ENCODE measurements at places on chromosomes 2 and 18.

DNA sequence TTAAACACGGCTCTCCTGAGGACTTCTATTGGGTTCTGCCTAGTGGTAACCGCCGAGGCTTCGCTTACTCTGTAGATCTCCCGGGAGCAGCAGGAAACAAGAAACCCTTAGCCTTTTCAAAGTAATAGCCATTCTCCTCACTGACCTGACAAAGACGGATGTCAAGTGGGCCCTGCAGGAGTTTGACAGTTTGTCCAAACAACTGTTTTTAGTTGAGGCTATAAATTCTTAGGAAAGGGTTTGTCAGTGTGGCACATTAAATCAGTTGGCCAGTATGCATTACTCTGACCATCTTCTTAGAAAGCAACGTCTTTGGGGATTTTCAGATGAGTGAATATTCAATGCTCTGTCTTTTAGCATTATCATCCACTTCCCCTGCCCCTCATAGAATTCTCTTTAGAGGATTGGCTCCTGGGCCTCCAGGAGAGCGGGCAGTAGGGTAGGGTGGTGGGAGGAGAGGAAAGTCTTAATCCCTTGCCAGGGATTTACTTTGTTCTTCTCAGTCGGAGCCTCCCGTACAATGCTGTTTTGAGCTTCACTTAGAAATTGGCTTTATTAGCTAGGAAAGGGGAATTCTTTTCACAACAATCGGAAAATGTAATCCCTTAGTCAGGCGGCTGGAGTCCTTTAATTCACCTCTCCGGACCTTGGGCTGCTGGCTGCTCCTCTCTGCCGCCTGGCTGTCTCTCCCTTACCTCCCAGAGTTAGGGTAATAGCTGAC is 13.3 kb upstream of the C18orf32 start:
- DNase-seq: no peak

DNA sequence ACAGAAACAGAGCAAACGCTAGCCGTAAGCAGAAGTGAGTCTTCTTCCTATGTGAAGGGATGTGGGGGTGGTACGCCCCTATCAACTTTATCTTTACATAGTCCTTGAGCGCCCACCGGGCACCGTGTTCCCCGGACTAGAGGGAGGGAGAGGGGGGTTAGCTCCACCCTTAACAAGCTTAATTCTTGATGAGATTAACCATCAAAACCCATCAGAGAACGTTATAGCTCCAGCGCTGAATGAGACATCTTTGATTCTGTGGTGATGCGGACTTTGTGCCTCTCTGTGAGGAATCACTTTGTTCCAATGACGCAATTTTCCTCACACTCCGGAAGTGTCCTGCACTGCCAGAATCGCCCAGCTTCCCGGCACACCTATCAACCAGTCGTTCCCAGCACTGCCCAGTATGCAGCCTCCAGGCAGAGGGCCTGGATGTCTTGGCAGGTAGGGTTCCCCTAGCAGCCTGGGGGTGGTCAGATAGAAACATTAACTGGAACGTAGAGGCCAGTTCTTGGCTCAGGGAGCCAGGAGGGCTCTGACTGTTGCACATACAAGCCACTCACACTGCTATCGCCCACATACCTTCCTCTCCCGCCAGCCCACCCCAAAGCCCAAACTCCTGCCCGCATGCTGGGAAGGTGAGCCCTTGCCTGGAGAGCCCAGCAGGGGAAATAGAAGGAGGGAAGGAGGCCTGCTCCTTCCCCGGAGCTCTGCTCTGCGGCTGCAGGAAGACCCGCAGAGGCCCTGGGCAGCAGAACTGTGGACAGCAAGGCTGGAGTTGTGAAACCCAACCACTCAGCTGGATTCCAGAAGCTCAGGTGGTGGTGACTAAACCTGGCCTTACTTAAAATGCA is 1.9 kb upstream of the ODC1 start:
- no peak for DNase-seq

DNA sequence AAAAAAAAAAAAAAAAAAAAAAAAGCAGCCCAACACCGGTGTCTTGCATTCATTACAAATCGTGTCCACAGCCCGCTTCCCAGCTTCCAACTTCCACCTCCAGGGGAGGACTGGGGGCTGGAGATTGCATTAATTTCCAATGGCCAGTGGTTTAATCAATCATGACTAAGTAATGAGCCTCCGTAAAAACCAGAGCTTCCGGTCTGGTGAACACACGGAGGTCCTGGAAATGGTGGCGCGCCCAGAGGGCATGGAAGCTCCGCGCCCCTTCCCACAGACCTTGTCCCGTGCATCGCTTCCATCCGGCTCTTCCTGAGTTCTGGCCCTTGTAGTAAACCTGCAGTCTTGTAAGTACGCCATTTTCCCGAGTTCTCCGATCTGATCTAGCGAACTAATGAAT is 43.6 kb downstream of the EEF1B2 start:
- no peak for DNase-seq

DNA sequence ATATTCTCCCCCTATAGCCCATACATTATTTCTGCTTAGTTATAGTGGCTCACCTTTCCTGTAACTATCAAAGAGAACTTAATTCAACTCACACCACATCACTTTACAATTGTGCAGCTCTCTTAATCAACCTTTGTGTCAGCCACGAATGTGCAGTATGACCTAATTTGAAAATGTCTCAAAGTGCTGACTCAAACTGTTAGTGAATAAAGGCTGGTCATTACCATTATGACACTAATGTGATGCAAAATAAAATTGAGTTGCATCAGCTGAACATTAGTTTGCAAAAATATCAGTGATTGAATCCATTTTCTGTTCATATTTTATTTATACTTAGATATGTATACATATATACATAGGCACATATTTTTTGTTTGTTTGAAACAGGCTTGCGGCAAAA is 251.8 kb downstream of the MEIS1 start:
- DNase-seq: no peak

GRCh38 chr2:84631047-84631446 is 114.7 kb downstream of the DNAH6 start:
- DNase-seq: no peak

GRCh38 chr18:2070631-2071030 is 500.7 kb downstream of the METTL4 start:
- DNase-seq: no peak

- DNase-seq: no peak
Observed at GRCh38 chr2:224196810-224197209, 157.7 kb upstream of the SERPINE2 start.

GRCh38 chr2:132415915-132416722 is 486 bp upstream of the GPR39 start:
- peak; percentile 65 for DNase-seq

DNA sequence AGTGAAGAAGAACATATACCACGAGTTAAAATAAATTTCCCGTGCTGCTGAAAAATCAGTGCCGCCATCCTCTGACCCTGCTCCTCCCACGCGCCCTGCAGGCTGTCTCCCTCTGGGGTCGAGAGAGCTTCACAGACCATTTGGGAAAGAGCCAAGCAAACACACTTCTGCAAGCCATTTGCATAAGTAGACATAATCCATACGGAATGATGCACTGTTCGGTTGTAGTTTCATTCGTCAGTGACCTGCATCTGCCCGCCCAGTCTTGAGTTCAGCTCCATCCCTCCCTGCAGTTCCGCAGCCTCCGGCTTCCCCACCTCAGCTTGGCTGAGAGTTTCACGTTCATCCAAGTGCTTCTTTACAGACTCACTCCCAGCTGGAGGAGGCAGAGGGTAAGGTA is 69.6 kb downstream of the TRAPPC12 start:
- no peak for DNase-seq

- no peak for DNase-seq
Observed at GRCh38 chr18:34918856-34919255, 122.4 kb upstream of the MAPRE2 start.

DNA sequence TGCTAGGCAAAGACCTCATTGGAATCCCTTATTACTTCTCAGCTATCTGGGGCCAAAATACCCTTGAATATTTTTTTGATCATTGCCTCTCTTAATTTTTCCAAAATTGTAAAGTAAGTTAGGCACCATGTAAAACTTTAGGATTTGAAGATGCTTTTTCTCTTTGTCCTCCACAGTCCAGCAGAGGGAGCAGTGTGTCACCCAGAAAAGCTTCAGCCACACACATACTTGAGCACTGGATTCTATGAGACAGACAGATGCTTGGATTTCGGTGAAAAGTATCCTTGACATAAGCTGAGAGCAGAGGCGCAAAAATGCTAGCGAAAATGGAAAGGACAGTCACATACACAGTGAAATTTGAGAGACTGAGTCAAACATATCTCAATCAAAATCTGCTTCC is 74.7 kb upstream of the KCNJ3 start:
- no peak for DNase-seq

- peak; percentile 84 for DNase-seq
Observed at GRCh38 chr2:96801005-96801785, 14.9 kb upstream of the CNNM3 start.

DNA sequence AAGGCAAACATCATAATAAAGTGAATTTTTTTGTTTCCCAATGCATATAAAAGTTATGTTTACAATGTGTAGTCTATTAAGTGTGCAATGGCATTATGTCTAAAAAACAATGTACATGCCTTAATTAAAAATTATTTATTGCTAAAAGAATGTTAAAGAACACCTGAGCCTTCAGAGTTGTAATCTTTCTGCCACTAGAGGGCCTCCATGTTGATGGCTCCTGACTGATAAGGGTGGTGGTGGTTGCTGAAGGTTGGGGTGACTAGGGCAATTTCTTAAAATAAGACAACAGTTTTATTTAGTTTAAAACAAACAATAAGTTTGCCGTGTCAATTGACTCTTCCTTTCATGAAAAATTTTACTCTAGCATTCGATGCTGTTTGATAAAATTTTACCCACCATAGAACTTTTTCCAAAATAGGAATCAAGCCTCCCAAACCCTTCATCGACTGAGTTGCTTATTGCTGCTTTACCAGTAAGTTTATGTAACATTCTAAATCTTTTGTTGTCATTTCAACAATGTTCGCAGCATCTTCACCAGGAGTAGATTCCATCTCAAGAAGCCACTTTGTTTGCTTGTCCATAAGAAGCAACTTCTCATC is 32.3 kb downstream of the MAP3K2 start:
- no peak for DNase-seq

DNA sequence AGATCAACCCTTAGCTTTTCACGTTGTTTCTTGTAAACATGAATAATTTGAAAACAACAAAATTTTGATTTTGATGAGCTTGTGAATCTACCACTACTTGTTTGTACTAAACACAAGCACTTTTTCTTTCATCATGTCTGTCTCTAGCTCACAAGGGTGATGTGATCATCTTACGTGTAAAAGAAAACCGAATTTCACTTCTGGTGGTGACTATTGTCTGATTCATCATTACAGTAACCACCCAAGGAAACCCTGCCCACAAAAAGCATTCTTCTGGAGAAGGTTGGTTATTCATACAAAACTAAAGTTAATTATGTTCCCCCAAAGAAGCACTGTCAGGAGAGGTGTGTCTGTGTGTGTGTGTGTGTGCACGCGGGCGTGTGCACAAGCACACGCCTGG is 285.4 kb downstream of the ZNF516 start:
- no peak for DNase-seq

- DNase-seq: no peak
Observed at GRCh38 chr2:83595926-83596325, 863.2 kb downstream of the SUCLG1 start.

GRCh38 chr18:26719896-26720295 is 145.6 kb downstream of the AQP4 start:
- DNase-seq: no peak

- DNase-seq: no peak
Observed at GRCh38 chr2:18585526-18585925, 3.8 kb downstream of the NT5C1B start.

DNA sequence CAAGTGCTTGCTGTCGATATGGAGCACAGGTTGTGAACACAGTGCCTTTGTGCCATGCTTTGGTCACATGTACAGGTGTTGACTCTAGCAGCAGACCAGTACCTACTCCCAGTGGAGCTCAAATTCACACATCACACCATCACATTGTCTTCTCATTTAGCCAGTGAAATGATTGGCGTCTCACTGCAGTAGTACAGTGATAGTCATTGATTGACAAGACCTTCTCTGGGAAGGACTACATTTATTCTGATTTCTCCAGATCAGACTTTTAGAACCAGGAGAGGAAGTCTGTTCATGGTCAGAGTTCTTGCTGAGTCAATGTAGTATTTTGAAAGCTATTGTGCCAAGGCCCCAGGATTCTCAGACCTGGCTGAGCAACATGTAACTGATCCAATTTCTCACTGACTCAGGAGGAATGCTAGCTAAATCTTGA is 75.2 kb downstream of the FMNL2 start:
- no peak for DNase-seq

- DNase-seq: no peak
Observed at GRCh38 chr2:31337197-31337596, 77.3 kb downstream of the XDH start.

- DNase-seq: no peak
Observed at GRCh38 chr2:179049203-179049545, 763 bp downstream of the CCDC141 start.

- DNase-seq: no peak
Observed at GRCh38 chr18:37698508-37699040, 133.0 kb upstream of the CELF4 start.

- no peak for DNase-seq
Observed at GRCh38 chr2:174779361-174779928, 15.2 kb upstream of the CHRNA1 start.

GRCh38 chr2:146388757-146389156 is 1456.1 kb upstream of the ACVR2A start:
- DNase-seq: no peak

DNA sequence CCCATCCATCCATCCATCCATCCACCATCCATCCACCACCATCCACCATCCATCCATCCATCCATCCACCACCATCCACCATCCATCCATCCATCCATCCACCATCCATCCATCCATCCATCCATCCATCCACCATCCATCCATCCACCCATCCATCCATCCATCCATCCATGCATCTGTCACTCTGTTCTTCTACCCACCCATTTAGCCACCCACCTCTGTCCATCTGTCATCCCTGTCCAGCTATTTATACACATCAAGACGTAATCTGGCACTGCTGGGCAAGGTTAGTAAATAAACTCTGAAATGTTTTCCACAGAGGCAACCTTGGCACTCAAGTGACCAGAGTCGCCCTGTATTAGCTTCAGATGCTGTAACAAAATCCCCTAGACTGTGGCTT is 120.9 kb downstream of the RTP5 start:
- no peak for DNase-seq

Data from Right ventricle myocardium superior (tissue), 1 donor.